ENCODE measurements at places on chromosomes 11 and 22.

GRCh38 chr11:86117001-86117711, 48.3 kb upstream of the PICALM start:
- DNase-seq, result no peak

GRCh38 chr22:33710326-33710725, 209.9 kb downstream of the LARGE1 start:
- DNase-seq, result no peak

GRCh38 chr22:24043958-24044357, 32.9 kb downstream of the CABIN1 start:
- DNase-seq, result no peak

- no peak for DNase-seq
Measured at GRCh38 chr11:69925366-69926196, 106.4 kb upstream of the FGF3 start.

DNA sequence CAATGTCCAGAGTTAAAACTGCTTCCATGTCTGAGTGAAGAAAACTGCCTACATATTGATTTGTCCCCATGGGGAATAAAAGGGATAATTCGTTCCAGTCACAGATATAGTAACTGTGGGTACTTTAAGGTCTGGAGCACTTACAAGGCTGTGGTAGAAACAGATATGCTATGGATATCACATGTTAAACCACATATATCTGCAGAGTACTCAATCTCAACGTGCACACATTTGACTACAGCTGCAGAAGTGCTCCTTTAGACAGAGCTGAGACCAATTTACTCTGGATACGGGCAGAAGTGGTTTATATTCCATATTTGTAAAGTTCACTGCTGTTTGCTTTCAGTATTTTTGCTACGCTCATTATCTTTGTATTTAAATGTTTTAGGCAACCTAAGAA, 9.7 kb upstream of the MS4A2 start:
- no peak for DNase-seq

DNA sequence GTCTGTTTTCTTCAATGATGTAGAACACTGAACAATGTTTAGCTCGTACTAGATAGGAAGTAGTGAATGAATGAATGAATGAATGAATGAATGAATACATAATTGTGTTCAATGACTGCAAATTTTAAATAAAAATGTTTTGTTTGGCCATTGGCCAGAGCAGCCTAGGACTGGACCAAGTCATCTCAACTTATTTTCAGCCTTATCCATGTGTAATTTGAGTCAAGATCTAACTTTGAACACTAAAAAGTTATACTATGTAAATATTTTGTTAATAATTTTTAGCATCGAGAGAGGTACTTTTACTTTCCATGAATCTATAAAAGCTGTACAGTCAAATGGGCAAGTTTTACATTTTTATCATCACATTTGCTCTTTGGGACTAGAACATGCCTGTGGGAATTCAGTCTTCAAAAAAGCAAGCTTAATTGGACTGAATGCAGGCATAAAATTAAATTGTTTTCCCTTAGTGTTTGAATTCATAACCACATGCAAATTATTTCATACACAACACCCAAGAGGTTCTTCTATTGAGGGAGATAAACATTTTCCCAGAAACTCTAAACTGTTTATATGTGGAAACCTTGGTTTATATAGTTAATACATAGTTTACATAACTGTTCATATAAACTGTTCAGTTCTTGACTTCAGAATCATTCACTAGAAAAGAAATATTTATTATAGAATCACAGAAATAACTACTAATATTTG, 222.1 kb upstream of the ANO3 start:
- no peak for DNase-seq

GRCh38 chr11:45432100-45432499, 146.0 kb upstream of the SYT13 start:
- DNase-seq, result no peak

GRCh38 chr11:86151174-86152005, 82.5 kb upstream of the PICALM start:
- DNase-seq, result no peak

Measured in GM18507 (cell line).